Neural cell (in vitro differentiated cells): ENCODE measurements at places on chromosomes 4 and X. TPM values are rescaled to one million over a fixed set of nuclear protein-coding genes. Genes with fewer than 3 reads are reported as not detected.

ITM2A gene
- polyA plus RNA-seq: not detected in 2 replicates

RASGEF1B gene
- 16.7 and 21.5 TPM in 2 replicates for polyA plus RNA-seq

MAGED4B gene
- 343 and 464 TPM in 2 replicates for polyA plus RNA-seq

TRIM2 gene
- 218 and 261 TPM in 2 replicates for polyA plus RNA-seq

EPGN gene
- polyA plus RNA-seq: not detected in 2 replicates

ATP8A1 gene
- polyA plus RNA-seq: 41.8 and 45.8 TPM in 2 replicates

GSPT2 gene
- 25.4 and 25.5 TPM in 2 replicates for polyA plus RNA-seq
